CD4-positive, alpha-beta T cell treated with Interferon gamma for 1 hour (primary cell): ENCODE measurements at places on chromosomes 16 and 17.

GRCh38 chr16:14003074-14003570 is 68.0 kb upstream of the MRTFB start:
- no peak for DNase-seq

DNA sequence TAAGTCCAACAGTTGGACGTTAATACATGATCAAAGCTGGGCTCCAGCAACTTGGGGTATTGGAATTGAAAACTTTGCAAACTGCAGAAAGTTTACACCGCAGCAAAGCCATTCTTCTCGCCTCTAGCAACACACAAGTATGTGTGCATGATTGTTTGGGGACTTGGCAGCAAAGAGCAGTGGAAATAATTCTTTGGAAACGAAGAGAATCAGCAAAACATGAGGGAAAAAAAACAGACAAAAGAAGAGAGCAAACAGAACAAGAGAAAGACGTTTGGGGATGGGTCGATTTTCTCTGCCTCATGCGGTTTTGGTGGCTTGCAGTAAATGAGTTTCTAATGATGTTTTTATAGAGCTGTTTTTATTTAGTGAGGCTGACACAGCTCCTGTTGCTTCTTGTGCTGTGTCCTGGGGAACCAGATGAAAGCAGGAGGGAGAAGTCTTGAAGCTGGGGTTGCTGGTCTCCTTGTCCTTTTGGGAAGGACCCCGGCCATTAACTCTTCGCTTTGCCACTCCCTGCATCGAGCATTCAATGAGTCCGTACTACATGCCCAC is 502.9 kb downstream of the GRIN2A start:
- DNase-seq, result no peak

DNA sequence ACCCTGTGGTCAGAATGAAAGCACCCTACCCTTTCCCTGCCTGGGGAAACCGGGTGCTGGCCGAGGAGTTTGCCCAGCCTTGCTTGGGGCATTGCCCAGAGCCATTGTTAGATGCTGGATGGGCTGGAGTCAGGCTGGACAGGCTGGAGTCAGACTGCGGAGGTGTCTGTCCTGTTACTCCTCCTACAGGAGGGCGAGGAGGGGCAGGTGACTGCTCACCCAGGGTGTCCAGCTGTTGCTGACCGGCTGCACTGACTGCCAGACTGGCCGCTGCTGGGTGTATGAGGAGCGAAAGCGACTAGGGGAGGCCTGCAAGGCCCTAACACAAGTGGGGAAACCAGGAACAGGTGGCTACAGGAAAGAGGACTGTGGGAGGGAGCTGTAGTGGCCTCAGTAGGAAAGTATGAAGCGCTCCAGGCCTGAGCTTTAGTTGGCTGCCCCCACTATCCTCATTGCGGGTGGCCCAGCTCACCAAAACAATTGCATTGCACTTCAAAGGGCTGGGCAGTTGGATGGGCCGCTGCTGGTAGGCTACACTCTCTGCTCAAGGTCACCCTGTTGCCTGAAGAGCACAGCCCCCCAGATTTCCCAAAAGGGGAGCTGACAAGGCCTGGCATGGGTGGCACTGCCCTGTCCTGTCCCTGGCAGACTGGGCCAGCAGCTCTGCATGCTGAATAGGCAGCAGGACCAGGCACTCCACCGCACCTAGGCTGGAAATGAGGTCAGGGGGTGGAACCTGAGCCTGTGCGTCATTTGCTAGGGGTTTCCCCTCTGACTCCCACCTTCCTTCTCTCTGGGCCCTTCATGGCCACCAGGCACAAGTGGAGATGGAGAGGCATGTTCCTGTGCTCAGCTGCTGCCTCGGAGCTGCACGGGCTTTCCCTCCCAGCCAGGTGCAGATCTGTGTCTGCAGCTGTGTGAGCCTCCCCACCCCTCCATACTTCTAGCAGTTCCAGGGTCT is 18.4 kb downstream of the LDHD start:
- DNase-seq, result peak; percentile 60

DNA sequence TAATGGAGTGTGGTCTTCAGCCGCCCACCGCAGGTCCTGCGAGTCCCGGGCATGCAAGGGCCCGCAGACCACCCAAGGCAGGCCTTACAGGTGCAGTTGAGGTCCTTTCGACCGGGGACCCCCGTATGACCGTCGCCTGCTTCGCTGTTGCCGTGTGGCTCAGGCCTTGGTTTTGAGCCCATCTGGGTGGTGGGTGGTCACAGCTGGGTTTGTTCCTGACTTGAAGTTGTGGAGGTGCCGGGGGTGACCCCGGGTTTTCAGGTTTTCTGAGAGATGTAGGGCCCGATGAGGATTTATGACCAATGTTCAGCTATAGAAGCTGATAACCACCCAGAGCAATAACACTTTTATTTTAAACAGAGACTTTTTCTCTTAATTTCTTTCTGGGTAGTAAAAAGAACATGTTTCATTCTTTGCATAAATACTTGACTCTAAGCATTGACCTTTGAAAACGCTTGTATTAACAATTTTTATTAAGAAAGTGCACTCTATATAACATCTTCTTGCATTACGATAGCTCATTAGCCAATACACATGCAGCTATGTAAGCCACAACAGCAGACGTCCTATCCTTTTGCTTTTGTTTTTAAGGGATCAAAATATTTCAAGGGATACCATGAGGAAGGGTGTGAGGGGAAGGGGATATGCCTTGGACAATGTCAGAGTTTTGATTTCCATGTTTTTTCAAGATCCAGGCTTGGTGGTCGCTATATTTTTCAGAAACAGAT is 1.9 kb downstream of the FOXL1 start:
- DNase-seq, result no peak

GRCh38 chr17:9702482-9702881 is 57.2 kb downstream of the USP43 start:
- no peak for DNase-seq

GRCh38 chr17:57572062-57572461 is 173.0 kb downstream of the CCDC182 start:
- DNase-seq, result no peak

- no peak for DNase-seq
These were observed 9.1 kb upstream of the PSMC3IP start for GRCh38 chr17:42586514-42587230.

GRCh38 chr16:87580855-87581261 is 21.4 kb upstream of the JPH3 start:
- no peak for DNase-seq

GRCh38 chr16:82995924-82996441 is 369.2 kb downstream of the CDH13 start:
- DNase-seq, result no peak
